ENCODE measurements at places on chromosomes 2 and 18. TPM values are rescaled to one million over a fixed set of nuclear protein-coding genes. Genes with fewer than 3 reads are reported as not detected.
A peak's percentile ranks its signal among the peaks of the same experiment; 100 is the strongest.

- DNase-seq = no peak
Measured at GRCh38 chr2:219369447-219369861, 18.3 kb downstream of the DNPEP start.

DNA sequence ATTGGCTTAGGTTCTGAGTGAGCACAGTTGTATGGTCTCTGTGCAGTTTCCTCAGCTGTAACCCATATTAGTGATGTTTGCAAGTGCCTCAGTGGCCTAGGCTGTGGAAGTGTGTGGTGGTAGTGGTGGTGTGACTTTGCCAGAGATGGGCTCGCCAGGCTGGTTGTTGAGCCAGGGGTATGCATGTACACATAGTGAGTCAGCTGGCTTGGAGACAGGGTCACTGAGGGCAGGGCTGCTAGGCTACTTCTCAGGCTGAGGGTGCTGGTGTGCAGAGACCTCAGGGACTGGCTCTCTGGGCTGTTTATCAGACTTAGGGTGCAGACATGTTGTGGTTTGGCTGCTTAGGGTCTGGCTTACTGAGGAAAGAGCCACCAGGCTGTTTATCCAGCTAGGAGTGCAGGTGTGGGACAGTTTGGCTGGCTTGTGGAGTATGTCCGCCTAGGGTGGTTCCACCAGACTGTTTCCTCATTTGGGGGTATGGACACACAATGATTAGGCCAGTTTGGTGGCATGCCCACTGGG lies 15.0 kb downstream of the APLF start:
- no peak for DNase-seq

DNA sequence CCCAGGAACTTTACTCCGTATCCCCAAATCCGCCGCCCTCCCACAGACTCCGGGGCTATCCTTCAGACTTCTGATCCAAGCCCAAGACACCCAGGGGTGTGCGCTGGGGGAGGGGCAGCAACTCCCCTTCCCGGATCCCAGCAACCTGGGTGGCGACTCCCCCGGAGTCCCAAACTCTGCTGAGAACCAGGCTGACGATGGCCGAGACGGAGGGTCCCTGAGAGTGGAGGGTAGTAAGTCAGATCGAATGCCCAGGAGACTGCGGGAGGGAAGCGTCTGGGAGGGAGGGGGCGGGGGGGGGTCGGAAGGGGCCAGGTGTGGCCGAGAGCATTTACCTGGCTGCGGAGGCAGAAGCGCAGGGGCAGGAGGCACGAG lies 7.0 kb upstream of the TNS1 start:
- DNase-seq = no peak

- no peak for DNase-seq
Measured at GRCh38 chr18:52907543-52908308, 567.7 kb downstream of the DCC start.

GRCh38 chr2:130382313-130382917 lies 26.6 kb downstream of the PTPN18 start:
- DNase-seq = peak; percentile 44

DNA sequence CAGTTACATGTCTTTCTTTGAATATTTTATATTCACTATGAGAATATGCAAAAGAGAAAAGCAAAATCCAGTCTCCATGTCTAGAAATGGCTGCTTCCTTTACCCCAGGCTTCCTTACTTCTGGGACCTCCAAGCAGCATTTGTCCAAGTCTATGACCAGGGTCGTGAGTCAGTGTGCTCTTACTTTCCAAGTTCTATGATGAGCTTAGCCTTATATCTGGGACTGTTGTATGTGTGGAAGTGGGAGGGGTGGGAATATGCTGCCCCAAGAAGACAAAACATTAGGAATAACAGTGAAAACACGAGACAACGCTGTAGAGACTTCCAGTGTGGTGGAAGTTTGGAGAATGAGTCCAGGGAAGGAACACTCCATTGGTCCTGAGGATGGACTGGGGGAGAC lies 21.2 kb upstream of the CHRNA1 start:
- no peak for DNase-seq

- DNase-seq = no peak
Measured at GRCh38 chr2:55965276-55965675, 41.7 kb upstream of the EFEMP1 start.

DNA sequence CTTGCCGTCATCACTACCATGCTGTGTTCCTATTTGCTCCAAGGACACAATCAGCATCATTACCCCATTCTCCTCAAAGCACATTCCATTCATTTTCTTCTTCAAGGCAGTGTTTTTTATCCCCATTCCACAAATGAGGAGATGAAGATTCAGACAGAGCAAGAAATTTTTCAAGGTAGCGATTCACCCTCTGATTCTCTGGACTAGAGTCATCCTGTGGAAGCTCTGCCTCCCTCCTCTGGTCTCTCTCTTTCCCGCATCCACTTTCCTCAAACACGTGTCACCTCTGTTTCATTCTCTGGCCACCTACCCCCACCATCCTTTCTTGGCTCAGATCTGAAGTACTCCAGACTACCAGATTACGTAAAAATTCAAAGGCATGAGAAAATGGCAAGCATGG lies 297.9 kb downstream of the SOX11 start:
- no peak for DNase-seq

- DNase-seq = peak; percentile 86
Measured at GRCh38 chr2:223760838-223761502, 76.4 kb downstream of the AP1S3 start.

- peak; percentile 84 for DNase-seq
Measured at GRCh38 chr2:207073801-207074678, 91.7 kb downstream of the KLF7 start.

DNA sequence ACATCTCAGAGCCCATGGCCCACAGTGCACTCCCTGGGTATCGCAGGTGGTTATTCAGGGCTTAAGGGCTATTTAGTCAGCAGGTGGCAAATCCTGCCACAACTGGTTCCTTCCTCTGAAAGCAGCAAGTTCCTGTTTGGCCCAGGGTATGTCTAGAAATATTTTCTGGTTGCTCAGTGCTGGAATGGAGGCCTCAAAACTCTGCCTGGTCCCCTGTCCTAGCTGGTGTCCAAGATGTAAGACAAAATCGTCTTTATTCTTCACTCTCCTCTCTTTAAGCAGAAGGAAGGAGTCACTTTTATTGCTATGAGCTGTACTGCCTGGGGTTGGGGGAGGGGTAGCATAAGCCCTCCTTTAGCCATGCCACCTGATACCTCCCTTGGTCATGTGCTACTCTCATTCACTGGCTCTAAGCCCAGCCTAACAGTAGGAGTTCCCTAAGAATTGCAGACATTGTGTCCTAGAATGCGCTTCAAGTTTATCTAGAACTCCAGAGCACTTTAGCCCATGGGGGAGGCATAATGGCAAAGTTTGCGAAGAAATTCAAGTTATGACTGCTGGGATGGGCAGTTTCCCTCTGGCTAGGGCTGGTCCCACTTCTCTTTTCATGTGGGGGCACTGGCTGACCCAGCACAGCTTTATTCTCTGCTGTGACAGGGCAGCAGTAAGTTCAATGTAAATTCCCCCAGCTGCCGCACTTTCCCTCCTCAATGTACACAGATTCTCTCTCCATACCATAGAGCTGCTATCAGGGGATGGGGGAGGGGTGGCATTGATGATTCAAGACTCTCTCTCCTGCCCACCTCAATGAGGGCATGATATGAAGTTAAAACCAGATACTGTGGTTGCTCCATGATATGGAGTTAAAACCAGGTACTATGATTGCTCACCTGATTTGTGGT lies 27.1 kb upstream of the CWC22 start:
- DNase-seq = no peak

DNA sequence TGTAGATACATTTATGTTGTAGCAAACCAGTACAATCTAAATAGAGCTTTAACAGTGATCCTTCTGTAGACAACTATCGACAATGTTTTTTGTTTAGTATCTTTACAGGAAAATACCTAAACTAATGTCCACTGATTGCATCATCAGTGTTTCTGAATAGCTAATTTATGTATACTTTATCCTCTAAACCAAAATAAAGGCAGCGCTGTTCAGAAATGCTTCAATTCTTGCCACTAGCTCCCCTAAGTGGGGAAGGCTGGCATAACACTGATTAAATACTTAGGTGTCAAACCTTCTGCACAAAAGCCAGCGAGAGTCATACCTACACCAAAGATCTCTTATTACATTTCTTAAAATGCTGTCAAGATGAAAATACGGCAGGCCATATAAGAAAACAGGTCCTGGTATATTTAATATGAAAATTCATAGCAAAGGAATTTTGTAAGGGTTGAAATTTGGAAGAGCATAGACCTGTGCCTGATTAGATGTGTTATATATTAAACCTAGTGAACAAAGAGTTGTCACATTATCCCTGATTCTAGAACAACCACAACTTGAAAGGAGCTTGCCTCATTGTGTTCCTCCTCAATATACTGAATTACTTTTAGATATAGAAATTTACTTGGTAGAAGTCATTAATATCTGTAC lies 1693.4 kb upstream of the SLC39A10 start:
- no peak for DNase-seq

- no peak for DNase-seq
Measured at GRCh38 chr18:77112747-77113092, 19.9 kb downstream of the MBP start.

DNA sequence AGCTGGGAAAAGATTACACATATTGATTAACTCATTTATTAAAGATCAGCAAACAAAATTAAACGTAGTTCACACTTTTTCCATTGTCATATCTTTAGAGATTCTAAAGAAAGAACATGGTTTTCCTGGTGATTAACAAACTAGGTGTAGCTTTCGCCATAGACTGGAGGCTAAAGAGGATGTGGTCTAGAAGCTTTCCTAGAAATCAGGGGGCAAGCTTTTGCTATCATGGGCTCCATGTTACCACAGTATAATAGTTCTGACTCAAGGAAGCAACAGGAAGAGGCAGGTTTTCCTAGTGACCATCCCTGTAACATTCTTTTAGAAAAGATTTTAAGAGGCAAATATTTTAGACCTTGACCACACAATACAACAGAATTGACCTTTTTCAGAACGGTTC lies 232.7 kb downstream of the METTL4 start:
- no peak for DNase-seq

GRCh38 chr2:20048488-20049448 lies 2.7 kb downstream of the LAPTM4A start:
- no peak for DNase-seq

GRCh38 chr18:76727589-76727988 lies 94.8 kb upstream of the ZNF236 start:
- no peak for DNase-seq

GRCh38 chr2:211423018-211423417 lies 866.6 kb downstream of the CPS1 start:
- no peak for DNase-seq

- no peak for DNase-seq
Measured at GRCh38 chr2:147538088-147538487, 306.7 kb upstream of the ACVR2A start.

DNA sequence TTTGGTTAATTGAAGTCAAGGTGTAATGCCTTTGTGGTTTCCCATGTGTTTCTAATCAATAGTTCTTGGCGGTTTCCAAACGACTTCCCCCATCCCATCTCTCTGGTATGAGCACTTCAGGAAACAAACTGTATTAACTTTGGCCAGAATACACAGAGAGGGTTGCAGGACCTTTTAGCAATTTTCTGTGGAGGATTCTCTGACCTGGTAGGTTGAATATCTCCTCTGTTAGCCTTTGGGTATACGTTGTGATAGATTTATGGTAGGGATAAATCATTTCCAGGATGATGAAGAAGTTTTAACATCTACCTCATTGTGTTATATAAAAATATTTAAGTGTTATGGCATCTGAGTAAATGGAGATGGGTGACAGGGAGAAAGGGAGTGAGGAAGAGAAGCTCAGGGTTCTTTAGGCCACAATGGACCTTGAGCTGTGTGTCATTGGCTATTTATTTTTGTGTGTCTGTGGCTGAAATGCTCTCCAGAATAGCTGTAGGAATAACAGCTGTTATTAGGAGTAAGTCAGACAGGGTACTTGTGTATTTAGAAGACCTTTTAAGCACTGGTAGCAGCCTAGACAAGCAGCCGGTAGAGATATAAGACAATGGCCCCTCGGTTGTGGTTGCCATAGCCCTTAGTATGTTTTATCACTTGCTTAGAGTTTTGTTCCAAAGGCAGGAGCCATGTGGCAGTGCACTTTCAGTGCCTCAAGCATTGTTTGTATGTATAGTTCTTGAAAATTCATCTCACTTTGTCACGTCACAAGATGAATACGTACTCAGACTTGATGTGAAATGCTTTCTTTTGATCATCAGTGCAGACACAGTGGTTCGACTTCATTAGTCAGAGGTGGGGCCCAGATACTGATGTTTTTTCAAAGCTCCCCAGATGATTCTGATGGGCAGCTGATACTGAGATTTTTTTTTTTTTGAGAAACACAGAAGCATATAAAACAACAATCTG lies 91.1 kb downstream of the FMNL2 start:
- no peak for DNase-seq

DNA sequence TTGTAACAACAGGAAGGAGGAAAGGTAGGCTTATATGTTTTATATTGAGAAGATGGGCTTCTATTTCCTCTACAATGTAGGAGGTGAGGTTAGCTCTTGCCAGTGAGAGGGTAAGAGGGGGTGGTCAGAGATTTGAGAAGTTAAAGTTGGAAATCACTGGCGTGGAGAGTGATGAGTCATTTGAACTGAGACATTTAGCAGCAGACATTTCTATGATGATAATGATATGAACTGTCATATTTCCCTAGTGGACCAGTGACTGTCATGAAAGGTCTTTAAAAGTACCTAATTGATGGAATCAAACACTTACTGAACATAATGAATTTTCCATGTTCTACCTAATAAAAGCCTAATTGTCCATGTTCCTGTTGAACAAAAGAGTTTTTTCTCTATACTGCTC lies 126.1 kb downstream of the FAM161A start:
- DNase-seq = no peak

GRCh38 chr2:178404368-178404767 lies 46.6 kb downstream of the PRKRA start:
- DNase-seq = peak; percentile 79

DNA sequence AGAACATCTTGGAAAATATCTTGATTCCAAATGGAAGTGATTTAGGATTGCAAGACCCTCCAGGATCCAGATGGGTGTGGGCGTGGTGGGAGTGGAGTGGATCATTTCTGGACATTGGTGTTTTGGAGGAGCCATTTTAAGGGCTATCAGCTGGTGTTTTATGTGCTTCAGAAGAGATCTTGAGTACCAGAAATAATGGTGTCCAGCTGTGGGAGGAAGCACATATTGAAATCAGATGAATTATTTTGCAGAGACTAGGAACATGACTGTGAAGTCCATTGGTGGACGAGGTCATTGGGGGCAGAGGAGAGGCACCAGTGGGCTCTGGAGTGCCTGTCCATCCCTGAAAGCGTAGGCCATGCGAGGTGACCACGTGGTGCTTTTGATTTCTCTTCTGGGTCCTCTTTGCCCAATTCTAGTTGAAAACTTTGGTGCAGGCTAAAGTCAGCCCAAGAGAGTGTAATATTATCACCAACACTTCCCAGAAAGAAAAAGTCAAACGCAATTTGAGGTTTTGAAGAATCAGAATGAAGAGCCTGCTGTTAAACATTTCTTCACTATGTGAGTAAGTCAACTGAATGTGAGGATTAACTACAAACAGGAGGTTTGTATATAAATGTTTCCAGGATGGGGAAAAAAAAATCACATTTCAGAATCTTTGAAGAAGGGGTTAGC lies 31.6 kb downstream of the RNF144A start:
- peak; percentile 46 for DNase-seq

The HRH4 gene
- total RNA-seq = 1.6 TPM

The RNF125 gene
- 32.6 TPM for total RNA-seq

The CAPN14 gene
- total RNA-seq = 0.07 TPM

The DAPL1 gene
- total RNA-seq = not detected

The ALPP gene
- total RNA-seq = not detected

The ICOS gene
- total RNA-seq = 111 TPM

The ZNF385B gene
- total RNA-seq = not detected

The RNU2-63P gene
- 34.9 TPM for total RNA-seq

The QPCT gene
- total RNA-seq = 2.1 TPM

Data from activated CD4-positive, alpha-beta T cell treated with anti-CD3 and anti-CD28 coated beads, Interleukin-2, amount 10 ng/mL, durations not matched to agents 24 days and 14 days (primary cell).